Activated T-cell treated with anti-CD3 and anti-CD28 coated beads for 48 hours (primary cell): ENCODE measurements at places on chromosomes 6 and 20.

- DNase-seq = no peak
Observed at GRCh38 chr6:169982461-169983386, 231.3 kb downstream of the ERMARD start.

DNA sequence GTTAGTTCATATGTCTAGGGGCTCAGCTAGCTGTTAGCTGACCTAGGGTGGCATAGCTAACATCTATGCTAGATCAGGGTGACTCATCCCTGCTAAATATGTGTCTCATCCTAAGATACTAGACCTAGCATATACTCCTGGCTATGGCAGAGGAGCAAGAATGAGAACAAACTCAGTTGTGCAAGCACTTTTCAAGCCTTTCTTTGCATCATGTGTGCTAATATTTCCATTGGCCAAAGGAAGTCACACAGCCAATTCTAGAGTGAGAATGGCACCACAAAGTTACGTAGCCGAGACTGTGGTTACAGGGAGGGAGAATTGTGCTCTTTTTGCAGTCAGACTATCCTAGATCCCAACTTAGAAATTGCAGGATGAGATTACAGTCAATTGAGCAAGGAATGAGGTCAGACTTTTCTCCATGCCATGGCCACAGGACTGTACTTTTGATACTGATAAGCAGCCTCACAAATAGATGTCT, 78.7 kb downstream of the PLCB4 start:
- DNase-seq = no peak

DNA sequence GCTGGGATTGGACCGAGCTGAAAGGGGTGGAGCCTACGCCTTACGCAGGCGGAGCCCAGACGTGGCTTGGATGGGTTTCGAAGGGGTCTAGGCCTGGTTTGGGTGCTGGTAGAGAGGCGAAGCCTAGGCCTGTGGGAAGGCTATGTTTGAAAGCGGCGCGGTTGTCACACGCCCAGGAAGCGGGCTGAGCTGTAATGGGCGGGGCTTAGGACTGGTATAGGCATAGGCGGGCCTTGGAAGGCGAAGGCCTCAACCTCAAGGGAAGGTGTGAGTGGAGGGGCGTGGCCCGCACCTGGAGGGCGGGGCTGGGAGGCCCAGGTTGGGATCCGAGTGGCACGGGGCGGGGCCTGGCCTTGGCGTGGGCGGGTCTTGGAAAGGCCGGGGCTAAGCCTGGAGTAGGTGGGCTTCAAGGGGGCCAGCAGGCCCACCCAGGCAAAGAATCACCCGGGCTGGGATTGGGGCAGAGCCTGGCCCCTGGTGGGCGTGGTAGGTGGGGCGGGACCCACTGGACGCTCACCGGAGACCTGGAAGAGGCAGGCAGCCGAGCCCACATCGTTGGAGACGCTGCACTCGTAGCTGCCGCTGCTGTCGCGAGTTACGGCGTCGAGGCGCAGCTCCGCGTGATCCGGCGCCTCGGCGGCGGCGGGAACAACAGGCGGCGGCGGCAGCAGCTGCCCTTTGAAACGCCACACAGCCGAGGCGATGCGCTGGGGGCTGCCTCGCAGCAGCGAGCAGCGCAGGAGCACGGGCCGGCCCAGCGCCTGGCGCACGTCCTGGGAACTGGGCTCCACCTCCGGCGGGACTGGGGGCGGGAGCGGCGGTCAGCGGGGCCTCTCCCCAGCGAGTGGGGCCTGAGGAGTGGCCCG, 49.0 kb downstream of the MDGA1 start:
- no peak for DNase-seq

DNA sequence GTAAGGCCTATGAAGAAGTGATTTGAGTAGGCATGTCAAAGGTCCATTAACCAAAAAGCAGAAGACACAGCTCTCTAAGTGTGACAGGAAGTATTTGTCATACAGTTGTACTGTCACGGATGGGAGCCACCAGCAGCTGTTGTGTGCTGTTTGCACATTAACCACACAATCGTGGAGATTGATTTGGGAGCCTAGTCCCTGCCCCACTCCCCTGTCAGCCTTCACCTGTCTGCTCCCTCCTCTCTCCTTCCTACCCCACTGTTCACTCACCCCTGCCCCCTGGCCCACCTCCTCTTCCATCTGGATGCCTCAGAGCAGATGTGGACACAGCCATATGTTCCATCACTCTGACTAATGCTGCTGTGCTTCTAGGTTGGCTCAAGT, 124.7 kb upstream of the SPACA1 start:
- DNase-seq = no peak

DNA sequence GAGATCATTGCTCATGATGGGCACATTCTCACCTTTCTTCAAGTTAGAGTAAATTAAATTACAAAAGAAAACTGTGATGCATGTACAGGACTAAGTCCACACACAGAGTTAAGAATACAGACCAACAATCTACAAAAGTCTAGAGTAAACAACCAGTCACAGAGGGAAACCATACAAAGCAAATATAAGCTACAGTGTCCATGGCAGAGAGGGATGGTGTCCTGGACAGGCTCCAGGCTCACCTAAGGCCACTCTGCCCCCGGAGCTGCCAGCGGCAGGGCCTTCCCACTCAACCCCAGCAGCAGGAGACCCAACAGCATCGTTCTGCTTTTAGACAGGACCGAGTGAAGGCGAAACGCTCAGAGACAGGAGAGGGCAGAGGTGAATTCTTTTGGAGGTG, 16.0 kb downstream of the PDE10A start:
- no peak for DNase-seq

DNA sequence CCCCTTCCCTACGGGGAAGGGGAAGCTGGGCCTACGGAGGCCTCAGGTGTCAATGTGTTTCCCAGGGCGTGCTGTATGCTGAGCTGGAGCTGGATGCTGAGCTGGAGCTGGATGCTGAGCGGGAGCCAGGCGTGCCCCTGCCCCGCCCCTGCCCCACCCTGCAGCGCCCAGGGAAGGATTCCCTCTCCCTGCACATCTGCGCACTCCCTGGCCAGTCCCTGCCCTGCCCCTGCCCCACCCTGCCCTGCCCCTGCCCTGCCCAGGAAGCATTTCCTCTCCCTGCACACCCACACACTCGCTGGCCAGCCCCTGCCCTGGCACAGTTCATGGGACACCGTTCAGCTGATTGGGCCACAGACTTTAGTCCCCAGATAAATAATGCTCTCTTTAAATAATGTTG, 196.8 kb downstream of the SMOC2 start:
- no peak for DNase-seq

DNA sequence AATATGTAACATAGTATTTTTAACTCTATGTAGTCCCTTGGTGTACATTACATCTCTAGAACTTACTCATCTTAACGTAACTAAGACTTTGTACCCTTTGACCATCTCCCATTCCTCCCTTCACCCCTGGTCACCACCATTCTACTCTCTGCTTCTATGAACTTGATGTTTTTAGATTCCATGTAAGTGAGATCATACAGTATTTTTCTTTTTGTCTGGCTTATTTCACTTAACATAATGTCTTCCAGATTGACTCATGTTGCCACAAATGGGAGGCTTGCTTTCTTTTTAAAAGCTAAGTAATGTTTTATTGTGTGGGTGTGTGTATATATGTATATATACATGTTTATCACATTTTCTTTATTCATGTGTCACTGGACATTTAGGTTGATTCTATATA, 55.8 kb downstream of the TMEM200A start:
- DNase-seq = no peak

- no peak for DNase-seq
Observed at GRCh38 chr20:47054506-47054905, 159.9 kb downstream of the EYA2 start.

GRCh38 chr20:49310705-49311104, 32.8 kb upstream of the ZNFX1 start:
- DNase-seq = no peak

DNA sequence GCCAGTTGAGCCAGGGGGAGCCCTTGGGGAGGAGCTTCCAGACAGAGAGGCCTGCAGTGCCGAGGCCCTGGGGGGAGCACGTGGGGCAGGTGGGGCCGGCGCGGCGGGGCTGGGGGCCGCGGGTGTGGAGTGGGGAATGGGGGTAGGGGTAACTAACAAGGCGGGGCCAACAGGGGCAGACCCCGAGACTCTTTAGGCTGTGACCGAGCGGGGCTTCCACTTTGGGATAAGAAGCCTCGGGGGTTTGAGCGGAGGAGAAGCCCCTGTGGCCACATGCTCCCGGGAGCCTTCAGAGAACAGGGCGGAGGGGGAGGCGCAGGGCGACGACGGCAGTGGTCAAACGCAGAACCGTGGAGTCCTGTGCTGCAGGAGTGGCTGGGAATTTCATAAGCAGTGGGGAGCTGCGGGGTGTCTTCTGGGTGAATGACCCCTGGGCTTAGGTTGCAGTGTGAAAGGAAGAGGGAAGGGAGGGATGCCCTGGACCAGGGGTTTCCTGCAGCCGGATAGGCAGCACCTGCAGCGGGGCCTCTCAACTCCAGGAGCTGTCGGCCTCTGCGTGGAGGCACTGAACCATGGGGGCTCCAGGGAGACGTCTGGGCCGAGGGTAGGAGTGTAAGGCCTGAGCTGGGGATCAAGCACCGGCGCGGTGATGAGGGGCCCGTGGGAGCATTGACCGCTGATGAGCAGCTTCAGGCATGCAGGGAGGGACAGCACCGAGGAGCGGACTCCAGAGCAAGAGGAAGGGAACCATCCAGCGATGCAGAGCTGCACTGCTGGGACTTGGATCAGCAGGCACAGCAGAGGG, 121.0 kb downstream of the SYNDIG1 start:
- DNase-seq = no peak

- DNase-seq = no peak
Observed at GRCh38 chr6:52546678-52547077, 30.2 kb downstream of the TRAM2 start.

DNA sequence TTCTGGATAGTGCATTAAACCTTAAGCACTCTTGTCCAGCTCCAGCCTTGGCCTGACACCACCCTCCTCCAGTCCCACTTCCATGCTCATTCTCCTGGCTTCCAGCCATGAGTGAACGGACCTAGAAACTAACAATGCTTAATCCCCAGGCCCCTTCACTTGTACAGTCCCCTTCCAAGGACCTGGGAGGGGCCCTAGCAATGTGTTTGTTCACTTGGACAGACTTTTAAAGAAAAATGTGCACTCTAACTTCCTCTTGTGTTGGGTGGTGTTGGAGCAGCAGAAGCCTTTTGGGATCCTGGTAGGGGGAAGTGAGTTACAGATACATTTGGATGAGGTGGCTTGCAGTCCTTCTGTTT, 48.9 kb upstream of the CCN6 start:
- DNase-seq = no peak

DNA sequence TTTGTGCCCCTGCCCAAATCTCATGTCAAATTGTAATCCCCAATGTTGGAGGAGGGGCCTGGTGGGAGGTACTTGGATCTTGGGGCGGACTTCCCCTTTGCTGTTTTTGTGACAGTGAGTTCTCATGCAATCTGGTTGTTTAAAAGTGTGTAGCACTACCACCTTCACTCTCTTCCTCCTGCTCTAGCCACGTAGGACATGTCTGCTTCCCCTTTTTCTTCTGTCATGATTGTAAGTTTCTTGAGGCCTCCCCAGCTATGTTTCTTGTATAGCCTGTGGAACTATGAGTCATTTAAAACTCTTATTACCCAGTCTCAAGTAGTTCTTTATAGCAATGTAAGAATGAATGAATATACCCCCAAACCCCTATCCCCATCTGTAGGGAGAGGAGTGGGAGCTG, 1013.7 kb upstream of the MAP3K7 start:
- DNase-seq = no peak

DNA sequence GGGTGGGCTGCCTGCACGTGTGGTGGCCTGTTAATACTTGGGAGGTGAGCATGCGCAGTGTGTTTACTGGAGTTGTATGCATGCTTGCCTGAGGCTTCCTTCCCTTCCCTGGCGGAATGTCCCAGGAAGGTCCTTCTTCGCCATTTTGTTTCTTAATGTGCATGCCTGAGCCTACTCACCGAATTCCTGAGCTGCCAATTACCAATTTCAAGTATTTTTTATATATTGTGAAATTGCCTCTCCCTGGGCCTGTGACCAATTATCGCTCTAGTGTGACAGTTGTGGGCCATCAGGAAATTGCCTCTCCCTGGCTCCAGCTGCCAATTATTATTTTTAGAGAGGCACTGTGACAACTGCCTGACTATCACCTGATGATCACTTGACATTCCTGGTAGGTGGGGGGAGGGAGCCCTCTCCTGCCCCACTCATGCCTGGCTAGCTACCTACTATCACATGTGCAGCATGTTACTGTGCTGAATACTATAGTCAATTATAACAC, 70.0 kb downstream of the FAM50B start:
- DNase-seq = no peak

DNA sequence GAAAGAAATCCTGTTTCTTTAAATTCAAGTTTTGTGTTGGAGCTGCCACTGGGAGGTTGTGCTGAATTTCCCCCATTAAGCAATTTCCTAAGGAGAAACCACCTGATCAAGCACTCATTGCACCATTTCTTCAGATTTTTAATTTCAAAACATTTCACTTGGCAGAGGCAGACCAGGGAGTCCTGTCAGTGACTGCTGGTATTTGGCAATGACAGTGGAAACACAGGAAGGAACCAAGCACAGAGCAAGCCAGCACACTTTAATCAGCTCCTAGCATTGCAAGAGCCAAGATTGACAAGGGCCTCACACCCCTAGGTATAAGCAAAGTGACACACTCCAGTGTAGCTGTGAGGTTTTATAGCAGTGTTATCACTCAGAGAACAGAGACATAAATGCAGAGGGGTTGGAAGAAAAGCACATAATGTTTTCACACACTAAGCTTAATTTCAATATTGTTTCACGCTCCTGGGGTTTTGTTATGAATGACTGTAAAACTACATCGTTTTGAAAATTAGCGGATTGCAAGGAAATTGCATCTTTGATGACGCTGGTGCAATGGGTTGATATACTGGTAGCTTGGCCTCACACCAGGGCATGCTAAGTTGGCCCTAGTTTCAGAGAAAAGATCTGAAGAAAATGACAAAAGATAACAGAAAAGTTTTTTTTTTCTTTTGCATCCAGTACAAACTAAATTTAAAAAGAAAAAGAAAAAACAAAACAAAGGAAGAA, 768.4 kb downstream of the TFAP2A start:
- no peak for DNase-seq

DNA sequence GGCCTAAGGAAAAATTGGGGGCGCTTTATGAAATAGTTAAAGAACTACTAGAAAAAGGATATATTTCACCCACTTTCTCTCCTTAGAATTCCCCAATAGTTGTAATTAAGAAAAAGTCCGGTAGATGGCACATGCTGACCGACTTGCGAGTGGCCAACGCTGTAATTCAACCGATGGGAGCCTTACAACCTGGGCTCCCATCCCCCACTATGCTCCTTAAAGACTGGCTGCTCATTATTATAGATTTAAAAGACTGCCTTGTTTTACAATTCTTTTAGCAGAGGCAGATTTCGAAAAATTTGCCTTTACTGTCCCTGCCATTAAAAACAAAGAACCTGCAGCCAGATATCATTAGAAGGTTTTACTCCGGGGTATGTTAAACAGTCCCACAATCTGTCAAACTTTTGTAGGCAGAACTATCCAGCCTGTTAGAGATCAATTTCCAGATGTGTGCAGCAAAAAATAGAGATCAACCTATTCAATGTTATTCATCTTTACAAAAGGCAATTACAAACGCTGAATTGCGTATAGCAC, 58.5 kb upstream of the PRSS16 start:
- peak; percentile 40 for DNase-seq

- DNase-seq = no peak
Observed at GRCh38 chr6:121592261-121592935, 157.0 kb downstream of the GJA1 start.
